HTR-8/SVneo (cell line): ENCODE measurements at places on chromosomes 5 and 9.

GRCh38 chr5:164350236-164350635, 844.8 kb downstream of the MAT2B start:
- no peak for DNase-seq

DNA sequence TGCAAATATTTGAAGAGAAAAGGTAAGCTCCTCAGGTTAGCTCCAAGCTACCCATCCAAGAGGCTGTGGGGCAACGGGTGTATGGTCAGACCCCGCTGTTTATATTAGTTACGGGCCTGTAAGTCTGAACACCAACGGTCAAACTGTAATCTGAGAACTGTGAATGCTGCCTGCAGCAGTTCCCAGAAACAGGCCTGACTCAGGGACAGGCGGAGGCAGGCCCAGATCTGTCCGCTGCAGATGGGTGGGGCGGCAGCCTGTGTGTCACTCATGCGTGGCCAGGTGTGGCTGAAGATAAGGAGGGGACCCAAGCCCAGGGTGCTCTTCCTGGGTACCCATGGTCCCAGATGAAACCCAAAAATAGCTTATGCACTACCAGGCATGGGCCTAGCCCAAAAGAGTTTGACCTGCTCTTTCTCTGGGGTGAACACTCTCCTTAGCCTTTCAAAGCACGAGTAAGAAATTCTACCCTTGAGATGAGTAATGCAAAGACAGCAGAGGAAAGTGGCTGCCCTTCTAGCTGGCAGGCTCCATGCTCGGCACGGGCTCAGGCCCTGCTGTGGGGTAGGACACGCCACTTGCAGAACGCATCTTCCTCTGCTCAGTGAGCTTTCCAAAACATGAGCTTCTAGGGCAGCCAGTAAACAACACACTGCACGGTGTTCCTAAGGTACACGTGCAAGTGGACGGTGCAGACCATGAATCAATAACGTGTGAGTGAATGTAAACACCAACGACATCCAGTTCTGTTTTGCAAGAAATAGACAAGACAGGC, 9.1 kb downstream of the UBAC1 start:
- peak; percentile 79 for DNase-seq

GRCh38 chr5:167684251-167684650, 607.2 kb upstream of the WWC1 start:
- no peak for DNase-seq

- DNase-seq: no peak
These were observed 232.3 kb upstream of the PAPPA start for GRCh38 chr9:115921301-115921700.

DNA sequence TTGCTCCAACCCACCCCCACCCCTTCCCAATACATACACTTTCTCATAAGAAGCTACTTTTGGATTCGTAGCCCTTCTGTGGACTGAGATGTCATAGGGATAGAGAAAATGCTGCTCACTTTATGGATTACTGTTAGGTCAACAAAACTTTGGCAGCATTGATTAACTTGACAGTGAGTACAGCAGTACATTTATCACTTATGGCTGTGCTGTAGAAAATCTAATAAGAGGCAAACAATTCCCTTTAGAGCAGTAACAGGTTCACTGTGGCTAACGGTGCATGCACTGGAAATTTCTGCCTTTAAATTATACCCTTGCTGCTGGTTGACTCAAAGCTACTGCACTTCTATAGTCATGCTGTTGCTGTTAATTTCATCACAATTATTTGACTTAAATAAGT, 59.2 kb downstream of the PPIC start:
- no peak for DNase-seq

GRCh38 chr5:39815711-39816110, 390.9 kb upstream of the DAB2 start:
- DNase-seq: no peak

GRCh38 chr5:34716986-34717385, 60.9 kb downstream of the RAI14 start:
- no peak for DNase-seq

GRCh38 chr9:5832071-5832537, 813 bp downstream of the ERMP1 start:
- no peak for DNase-seq

DNA sequence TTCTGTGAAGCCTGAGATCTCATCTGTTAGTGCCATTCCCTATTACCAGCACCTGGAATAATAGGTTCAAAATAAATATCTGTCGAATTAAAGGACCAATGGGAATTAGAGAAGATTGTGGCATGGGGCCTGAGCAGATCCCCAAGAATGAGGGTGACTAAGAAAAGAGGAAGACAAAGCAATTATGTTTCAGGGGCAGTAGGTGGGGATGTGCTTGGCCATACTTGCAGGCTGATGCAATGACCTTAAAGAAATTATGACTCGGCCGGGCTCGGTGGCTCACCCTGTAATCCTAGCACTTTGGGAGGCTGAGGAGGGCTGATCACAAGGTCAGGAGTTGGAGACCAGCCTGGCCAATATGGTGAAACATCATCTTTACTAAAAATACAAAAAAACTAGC, 562.8 kb downstream of the PTPRD start:
- DNase-seq: no peak

DNA sequence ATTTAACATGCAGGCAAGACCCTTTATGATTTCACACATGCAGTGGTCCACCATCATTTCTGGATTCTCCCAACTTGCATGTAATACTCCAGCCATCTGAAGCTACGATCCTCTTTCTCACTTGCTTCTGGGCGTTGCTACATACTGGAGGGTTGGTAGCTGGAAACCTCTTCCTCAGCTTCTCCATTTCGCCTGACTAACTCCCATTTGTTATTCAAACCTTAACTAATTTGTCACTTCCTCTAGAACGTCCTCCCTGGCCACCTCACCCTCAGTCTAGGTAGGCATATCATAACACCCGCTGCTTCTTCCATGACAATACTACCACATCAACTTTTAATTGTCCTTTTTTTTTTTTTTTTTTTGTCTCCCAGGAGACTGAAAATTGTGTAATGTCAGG, 72.6 kb upstream of the EQTN start:
- DNase-seq: no peak

GRCh38 chr9:114522847-114523246, 17.6 kb upstream of the WHRN start:
- DNase-seq: no peak

GRCh38 chr5:181081989-181082388, 41.9 kb downstream of the BTNL9 start:
- no peak for DNase-seq

- DNase-seq: no peak
These were observed 284.4 kb downstream of the PIK3R1 start for GRCh38 chr5:68499987-68500386.

DNA sequence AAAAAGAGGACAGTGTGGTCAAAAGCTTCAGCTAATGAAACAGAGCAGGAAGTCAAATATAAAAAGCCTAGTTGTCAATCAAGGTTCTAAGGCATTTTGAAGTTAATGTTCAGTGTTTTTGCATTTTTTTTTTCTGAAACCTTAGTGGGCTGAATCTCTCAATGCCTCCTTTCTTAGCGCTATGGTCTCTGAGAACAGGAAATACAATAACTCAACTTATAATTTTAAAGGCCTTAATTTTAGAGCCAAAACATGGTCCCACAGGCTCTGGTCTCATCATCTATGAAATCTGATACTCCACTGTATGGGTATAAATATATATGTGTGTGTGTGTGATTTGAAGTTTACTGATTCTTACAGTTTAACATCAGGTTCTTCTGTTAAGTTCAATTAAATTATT, 63.3 kb upstream of the DPYSL3 start:
- no peak for DNase-seq

- no peak for DNase-seq
These were observed 132.0 kb downstream of the NSG2 start for GRCh38 chr5:174177531-174177930.

- no peak for DNase-seq
These were observed 53.6 kb downstream of the ASS1 start for GRCh38 chr9:130498298-130498917.

DNA sequence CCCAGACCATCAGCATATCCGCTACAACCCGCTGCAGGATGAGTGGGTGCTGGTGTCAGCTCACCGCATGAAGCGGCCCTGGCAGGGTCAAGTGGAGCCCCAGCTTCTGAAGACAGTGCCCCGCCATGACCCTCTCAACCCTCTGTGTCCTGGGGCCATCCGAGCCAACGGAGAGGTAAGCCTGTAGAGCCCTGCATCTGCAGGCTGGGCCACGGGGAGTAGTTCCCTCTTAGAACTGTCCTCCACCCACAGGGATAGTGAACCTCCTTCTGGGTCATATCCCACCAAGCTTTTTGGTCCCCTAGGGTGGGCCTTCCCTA, 569 bp downstream of the GALT start:
- no peak for DNase-seq

GRCh38 chr5:168263121-168263520, 28.3 kb upstream of the WWC1 start:
- no peak for DNase-seq
